RWPE1 (cell line): ENCODE measurements at places on chromosomes 13 and 19.
A peak's percentile ranks its signal among the peaks of the same experiment; 100 is the strongest.

GRCh38 chr19:33143897-33144405 is 12.0 kb downstream of the WDR88 start:
- peak; percentile 75 for DNase-seq

DNA sequence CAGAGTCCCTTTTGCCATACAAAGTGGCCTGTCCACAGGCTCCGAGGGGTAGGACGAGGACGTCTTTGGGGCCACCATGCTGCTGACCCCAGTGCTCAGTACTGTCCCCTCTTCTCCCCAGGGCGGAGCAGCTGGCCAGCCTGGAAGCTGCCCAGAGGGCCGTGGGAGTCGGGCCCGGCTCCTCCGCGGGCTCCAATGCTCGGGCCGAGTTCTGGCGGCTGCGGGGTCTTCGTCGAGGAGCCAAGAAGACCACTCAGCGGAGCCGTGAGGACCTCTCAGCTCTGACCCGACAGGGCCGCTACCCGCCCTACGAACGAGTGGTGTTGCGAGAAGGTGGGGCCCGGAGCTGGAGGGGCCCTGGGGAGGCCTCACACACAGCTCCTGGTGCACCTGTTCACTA is 21.1 kb downstream of the APBA3 start:
- DNase-seq, result no peak

DNA sequence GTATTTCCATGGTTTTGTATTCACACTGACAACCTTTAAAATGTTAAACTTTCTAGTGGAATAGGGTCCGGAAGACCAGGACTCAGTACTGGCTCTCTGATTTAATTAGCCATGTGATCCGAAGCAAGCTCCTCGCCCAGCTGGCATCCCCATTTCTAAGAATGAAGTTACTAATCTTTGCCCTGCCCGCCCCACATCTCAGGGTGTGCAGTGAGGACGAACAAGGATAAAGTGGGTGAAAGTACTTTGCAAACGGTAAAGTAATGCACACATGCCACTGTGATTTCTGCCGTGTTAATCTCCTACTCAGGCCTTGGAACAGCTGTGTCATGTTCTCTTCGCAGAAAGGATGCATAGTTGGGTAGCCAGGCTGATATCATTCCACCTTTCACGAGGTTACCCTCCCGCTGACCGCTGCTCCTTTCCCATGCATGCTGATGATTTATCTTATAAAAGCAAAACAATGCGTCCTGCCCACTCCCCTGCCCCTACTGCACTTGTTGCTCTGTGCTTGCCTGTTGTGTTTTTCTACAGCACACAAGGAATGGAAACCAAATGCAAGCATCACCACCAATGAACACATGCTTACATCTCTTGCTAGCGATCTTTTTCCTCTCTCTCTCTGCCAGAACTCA is 539.0 kb downstream of the EFNB2 start:
- DNase-seq, result no peak

DNA sequence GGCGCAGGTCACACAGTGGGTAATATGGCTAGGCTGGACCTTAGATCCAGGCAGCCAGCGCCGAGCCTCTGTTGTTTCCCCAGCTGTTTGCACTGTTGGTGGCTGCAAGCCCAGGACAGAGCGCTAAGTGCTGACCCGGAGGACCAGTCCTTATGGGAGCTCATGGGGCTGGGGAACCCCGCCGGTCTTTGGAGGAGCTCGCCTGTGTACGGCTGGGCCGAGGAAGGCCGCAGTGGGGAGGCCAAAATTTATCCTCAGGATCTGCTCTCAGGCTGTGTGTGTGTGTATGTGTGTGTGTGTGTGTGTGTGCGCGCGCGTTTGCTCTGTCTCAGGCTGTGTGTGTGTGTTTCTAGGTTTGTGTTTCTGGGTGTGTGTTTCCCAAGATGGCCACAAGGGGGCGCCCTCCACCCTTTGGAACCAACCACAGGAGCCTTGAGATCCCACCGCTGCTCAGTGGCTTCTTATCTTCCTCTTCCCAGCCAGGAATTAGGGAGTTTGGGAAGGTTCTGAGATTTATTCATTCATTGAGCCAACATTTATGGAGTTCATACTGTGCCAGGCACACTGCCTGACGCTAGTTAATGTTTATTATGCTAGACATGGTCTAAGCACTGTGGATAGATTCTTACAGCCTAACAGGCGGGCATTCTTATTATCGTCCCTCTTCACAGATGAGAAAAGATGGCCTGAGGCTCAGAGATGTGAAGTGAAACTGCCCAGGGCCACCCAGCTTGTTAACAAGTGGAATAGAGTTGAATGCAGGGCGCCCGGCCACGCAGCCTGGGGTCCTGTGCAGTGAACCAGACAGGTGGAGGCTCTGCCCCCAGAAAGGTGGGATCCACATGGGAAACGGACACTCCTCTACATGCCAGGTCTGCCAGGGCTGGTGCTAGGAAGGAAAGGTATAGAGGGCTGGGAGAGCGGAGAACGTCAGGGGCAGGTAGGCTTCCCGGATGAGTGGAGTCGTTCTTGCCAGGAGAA is 13.0 kb downstream of the PGLYRP1 start:
- DNase-seq, result no peak

- peak; percentile 93 for DNase-seq
Observed at GRCh38 chr19:54464044-54464629, 559 bp upstream of the LENG9 start.
